Nasal cavity respiratory epithelium epithelial cell of viscerocranial mucosa (primary cell): ENCODE measurements at places on chromosomes 7 and 10. TPM values are rescaled to one million over a fixed set of nuclear protein-coding genes. Genes with fewer than 3 reads are reported as not detected.

The PTPN20 gene
- 3.4 and 4.0 TPM in 2 replicates for total RNA-seq

The ABCC2 gene
- total RNA-seq, result 0.34 and 0.71 TPM in 2 replicates

The CTAGE15 gene
- 1.0 TPM in 1 of 2 replicates, not detected in the other for total RNA-seq

The FLNC gene
- 0.93 and 1.0 TPM in 2 replicates for total RNA-seq

The HECW1 gene
- not detected in 2 replicates for total RNA-seq

The NME8 gene
- not detected in 2 replicates for total RNA-seq
